SK-N-SH treated with all-trans-retinoic acid at 6 μM for 48 hours (cell line): ENCODE measurements at places on chromosomes 12 and 14.

- ATAC-seq, result peak; percentile 73
Observed at GRCh38 chr14:23147676-23148075, 28.6 kb upstream of the CEBPE start.

- ATAC-seq, result no peak
Observed at GRCh38 chr12:12883369-12884001, 7.9 kb upstream of the GPRC5A start.

DNA sequence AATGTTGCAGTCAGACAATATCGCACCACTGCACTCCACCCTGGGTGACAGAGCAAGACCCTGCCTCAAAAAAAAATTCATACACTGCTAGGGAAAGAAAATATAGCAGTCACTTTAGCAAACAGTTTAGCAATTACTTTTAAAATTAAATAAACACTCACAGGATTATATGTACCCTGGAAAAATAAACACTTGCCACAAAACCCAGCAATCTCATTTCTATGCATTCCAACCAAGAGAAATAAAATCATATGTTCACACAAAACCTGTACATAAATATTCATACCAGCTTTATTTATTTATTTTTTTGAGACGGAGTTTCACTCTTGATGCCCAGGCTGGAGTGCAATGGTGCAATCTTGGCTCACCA, 20.2 kb downstream of the ATXN2 start:
- no peak for ATAC-seq

GRCh38 chr12:13959131-13959723, 22.2 kb downstream of the GRIN2B start:
- no peak for ATAC-seq
